ENCODE measurements at places on chromosomes 1 and 21.

GRCh38 chr1:7302126-7302525 lies 469.0 kb upstream of the VAMP3 start:
- DNase-seq, result no peak

- no peak for DNase-seq
Observed at GRCh38 chr1:95888941-95889390, 655.0 kb downstream of the RWDD3 start.

DNA sequence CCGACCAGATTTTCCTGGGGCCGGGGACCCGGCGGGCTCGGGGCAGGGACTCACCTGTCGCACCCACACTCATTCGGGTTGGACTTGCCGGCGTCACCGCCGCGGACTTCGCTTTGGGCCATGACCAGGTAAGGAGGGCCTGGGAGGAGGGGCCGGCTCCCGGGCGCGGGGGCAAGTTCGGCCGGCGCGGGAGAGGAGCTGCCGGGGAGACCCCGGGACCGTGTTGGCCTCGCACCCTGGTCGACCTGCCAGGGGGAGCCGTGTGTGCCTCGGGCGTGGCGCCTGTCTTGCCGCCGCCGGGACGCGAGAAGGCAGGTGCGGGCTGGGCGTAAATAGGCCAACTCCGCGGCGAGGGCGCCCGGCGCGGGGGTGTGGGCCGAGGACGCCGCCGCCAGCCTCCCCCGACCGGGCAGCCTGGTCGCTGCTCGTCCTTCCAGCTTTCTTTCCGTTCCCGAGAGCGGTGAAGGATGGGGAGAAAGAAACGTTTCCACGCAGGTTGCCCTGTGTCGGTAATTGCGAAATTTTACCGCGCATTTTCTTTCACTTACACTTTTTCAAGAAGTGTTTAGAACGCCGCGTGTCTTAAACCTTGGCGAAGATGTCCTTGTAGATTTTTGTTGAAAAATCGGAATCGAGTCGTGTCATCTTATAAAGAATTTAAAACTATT lies 558 bp downstream of the USP1 start:
- no peak for DNase-seq

- DNase-seq, result no peak
Observed at GRCh38 chr1:2936559-2937515, 84.4 kb upstream of the ACTRT2 start.

DNA sequence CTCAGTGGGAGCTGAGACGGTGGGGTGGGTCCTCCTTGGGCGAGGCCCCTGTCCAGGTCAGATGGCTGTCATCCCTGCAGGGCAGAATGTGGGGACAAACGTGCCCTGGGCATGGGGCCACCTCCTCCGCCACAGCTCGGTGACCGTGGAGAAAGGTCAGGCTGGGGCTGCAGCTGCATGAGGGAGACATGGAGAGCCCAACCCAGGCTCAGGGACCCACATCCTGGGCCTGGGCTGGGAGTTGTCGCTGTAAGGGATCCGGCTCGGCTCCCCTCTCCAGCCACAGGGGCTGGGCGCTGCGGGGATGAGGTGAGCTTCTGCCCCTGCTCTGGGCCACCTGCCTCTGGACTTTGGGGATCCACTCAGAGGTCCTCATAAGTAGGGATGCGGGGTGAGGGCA lies 518 bp upstream of the PLCH2 start:
- no peak for DNase-seq
